Muscle of back (tissue), 13 donors: ENCODE measurements at places on chromosomes 16 and 17. TPM values are rescaled to one million over a fixed set of nuclear protein-coding genes. Genes with fewer than 3 reads are reported as not detected.
A peak's percentile ranks its signal among the peaks of the same experiment; 100 is the strongest.

KREMEN2 gene
- polyA plus RNA-seq: 3.6 TPM

- no peak for DNase-seq
Measured at GRCh38 chr16:77472262-77472661, 37.4 kb upstream of the ADAMTS18 start.

DNA sequence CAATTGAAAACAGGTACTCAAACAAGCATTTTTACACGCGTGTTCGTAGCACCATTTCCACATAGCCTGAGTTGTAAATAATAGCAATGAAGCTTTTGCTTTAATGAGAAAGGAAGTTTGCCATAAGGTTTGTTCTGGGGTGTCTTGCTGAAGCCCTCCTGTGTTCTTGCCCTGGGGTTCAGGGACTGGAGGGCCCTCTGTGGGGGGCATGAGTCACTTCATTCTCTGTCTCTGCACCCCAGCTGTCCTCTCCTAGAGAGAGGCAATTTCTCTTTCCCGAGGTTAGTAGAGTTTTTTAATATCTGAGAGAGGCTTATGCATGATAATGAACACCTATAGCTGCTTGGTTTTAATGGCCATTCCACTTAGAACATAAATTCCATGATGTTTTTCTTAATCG lies 9.6 kb downstream of the AFMID start:
- no peak for DNase-seq

- no peak for DNase-seq
Measured at GRCh38 chr16:8108991-8109509, 481.3 kb downstream of the TMEM114 start.

DNA sequence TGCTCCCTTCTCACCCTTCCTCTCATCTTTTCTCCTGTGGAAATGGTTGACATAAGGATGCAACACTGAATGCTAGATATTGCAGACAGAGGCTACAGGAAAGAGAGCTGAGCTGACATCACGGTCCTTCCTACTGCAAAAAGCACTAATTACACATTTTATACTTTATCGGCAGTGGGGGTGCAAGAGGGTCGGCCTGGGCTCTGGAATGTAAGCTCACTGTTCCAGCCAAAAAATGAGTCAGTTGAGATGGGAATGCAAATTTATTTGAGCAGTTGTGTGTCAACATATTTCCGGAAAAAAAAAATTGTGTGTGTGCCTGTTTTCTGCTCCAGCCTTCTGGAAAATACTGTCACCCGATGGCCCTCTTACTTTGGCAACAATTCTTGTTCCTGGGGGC lies 14.1 kb upstream of the MRTFB start:
- DNase-seq: no peak

DNA sequence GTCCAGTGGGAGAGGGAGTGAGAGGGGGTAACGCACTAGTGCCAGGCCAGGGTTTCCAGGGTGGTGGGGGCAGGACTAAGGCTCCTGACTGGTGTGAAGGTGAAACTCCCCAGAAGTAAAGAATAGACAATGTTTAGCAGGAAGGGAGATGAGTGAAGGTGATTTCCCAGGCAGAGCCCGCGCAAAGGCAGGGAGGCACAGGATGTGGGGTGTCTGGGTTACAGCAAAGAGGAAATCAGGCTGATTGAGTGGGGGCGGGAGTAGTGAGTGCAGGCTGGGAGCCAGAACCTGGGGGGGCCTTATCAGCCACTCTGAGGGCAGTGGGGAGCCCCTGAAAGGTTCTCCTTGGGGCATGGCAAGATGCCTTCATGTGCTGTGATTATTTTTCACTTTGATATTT lies 167.5 kb downstream of the UTP18 start:
- DNase-seq: no peak

GRCh38 chr17:19003543-19004420 lies 782 bp downstream of the FAM83G start:
- DNase-seq: peak; percentile 6

DNA sequence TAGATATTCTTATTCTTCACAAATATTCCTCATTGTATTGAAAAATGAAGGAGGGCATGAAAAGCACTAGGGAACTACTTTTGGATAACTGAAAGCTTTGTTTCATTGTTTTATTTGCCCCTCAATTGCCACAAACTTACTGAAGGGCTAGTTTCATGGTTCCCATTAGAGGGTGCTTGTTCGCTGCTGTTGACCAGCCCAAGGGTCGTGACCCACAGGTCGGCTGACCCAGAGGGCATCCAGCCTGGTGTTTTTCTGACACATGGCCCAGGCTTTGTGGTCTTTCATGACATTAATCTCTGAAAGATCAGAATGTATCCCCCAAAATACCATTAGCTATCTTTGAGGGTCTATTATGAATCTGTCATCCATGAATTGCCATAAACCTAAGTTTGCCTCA lies 30.0 kb downstream of the DGKE start:
- no peak for DNase-seq

NOMO2 gene
- 62.8 TPM for polyA plus RNA-seq

- no peak for DNase-seq
Measured at GRCh38 chr16:68079376-68079625, 5.9 kb upstream of the NFATC3 start.

GNGT2 gene
- polyA plus RNA-seq: 1.4 TPM

- DNase-seq: no peak
Measured at GRCh38 chr16:70767377-70768202, 33.4 kb downstream of the VAC14 start.

GRCh38 chr17:63927464-63928171 lies 4.5 kb downstream of the CD79B start:
- DNase-seq: no peak

DNA sequence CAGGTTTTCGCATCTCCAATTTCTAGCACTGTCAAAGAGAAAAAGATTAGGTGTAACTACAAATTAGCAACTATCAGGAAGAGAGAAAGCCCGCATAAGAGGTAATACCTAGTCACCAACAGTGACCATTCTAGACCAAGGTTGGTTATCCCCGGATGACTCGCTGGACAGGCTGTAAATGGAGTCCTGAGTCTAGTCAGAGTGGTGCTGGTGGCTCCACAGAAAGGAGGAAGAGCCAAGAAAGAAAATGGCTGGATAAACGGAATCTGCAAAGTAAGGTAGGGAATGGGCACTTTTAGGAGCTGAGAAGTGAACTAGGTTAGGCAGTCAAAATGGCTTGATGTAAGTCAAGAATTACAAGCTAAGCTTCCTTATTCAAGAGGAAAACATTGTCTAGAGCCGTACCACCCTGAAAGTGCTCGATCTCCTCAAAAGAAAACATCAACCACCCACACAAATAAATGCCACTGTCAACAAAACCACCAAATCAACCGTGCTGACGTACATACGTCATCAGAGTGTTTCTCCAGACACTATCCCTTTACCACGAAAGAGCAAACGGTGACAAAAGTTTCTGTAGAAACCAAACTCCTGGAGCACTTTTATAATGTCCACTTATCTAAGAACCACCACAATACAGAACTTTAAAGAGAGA lies 2.2 kb downstream of the GSPT1 start:
- DNase-seq: no peak

- no peak for DNase-seq
Measured at GRCh38 chr17:67011527-67012175, 32.7 kb upstream of the CACNG1 start.

CACNG5 gene
- not detected for polyA plus RNA-seq

DNA sequence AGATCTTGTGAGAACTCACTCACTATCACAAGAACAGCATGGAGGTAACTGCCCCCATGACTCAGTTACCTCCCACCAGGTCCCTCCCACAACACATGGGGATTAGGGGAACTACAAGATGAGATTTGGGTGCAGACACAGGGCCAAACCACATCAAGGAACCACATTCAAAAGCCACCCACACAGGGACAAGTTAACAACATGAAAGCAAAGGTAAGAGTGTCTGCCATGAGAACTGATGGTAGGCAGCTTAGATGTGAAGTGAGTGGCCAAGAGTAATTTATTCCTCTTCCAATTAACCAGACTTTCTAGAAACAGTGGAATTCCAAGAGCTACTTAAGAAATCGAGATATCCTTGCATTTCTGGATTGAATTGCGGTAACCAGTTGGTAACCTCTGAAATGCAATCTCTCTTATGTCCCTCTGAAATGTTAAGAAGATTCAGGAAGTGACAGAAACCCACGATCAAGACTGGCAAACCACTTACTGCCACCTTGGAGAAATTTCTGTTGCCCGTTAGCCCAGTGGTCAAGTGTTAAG lies 167.4 kb upstream of the CACNG5 start:
- no peak for DNase-seq
